ENCODE measurements at places on chromosomes 13 and 19.
A peak's percentile ranks its signal among the peaks of the same experiment; 100 is the strongest.

GRCh38 chr13:114259374-114259773 is 22.0 kb upstream of the UPF3A start:
- DNase-seq, result no peak

DNA sequence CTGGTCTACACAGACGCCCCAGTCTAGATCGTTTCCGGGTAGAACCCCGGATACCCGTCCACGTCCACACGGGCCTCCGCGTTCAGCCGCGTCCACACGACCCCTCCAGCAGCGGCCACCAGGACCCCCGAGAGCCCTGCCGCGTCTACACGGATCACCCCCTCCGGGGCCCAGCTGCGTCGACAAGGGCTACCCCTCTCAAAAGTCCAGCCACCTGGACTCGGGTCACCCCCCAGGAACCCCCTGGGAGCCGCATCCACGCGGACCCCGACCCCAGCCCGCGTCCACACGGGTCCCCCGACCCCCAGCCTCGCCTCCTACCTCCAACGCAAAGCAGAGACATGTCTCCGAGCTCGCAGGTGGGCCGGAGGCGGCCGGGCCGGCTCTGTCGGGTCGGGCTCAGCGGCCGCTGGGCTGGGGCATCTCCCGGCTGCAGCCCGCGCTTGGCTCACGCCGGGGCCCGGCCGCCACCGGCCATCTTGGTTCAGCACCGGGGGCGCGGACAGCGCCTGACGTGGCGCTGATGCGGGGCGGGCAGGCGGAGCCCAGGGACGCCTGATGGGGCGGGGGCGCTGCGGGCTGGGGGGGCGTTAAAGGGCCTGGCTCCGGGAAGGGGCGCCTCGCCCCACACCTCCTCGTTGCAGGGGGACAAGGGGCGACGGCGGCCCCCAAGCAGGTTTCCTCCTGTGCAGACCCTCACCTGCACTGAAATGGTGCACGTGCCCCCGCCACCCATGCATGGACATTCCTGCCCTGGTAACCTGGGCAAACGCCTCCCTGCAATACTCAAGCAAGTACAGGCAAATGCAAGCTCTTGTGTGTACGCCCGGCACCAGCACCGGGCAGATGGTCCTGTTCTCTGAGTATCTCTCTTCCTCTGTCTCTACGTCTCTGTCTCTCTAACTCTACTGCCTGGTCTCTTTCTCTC is at the start of gene UNC13A:
TSS of gene UNC13A (minus strand) at position 498 of the 928 bp plus-strand sequence. CDS start at position 343, 155 bp downstream.
- no peak for DNase-seq

GRCh38 chr13:42068886-42069285 is 20.4 kb downstream of the DGKH start:
- DNase-seq, result no peak

GRCh38 chr13:91045351-91046034 is 302.0 kb upstream of the MIR17HG start:
- no peak for DNase-seq

DNA sequence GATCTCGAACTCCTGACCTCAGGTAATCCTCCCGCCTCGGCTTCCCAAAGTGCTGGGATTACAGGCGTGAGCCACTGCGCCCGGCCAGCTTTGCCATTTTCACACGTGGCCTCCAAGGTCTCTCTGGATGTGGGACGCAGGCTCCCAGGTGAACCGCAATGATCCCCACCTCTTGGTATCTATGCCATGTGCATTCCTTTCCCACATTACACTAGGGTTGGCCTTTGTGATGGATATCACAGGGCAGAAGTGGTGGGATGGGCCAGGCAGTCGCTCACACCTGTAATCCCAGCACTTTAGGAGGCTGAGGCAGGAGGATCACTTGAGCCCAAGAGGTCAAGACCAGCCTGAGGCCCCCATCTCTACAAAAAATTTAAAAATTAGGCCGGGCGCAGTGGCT is 22.4 kb downstream of the FGF21 start:
- DNase-seq, result no peak

DNA sequence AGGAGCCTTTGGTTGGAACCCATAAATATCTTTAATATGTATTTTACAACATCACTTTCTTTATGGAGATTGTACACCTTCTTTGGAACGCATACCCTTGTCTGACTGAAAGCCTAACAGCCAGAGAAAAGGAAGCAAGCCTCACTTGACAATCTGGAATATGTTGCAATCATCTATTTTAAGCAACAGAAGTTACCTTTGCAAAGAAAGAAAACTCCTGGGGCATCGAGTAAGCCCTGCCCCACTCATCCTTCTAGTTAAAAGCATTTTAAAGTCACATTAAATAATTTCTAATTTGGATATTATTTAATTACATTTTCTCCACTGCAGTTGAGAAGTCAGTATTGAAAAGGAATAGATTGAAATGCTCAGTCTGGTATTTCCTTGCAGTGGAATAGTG is 542.7 kb downstream of the MYO16 start:
- DNase-seq, result no peak

- peak; percentile 4 for DNase-seq
Measured at GRCh38 chr19:54707962-54708361, 16.3 kb upstream of the KIR3DL3 start.

DNA sequence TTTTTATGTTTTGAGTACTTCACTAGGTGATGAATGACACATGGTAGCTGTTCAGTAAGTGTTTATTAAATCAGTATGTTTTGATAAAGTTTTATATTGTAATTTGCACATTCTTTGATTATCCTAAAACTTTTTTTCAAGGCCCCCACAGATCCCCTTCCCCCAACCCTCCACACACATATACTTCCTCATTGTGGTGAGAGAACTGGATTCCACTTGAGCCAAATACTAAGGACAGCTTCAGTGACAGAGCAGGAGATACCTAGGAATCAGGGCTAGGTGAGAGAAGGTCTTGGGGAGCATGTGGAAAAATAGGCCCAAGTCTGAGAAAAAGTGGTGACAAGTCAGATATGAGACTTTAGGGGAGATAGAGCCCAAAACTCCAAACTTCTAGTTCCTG is 174.6 kb downstream of the TDRD3 start:
- DNase-seq, result no peak

DNA sequence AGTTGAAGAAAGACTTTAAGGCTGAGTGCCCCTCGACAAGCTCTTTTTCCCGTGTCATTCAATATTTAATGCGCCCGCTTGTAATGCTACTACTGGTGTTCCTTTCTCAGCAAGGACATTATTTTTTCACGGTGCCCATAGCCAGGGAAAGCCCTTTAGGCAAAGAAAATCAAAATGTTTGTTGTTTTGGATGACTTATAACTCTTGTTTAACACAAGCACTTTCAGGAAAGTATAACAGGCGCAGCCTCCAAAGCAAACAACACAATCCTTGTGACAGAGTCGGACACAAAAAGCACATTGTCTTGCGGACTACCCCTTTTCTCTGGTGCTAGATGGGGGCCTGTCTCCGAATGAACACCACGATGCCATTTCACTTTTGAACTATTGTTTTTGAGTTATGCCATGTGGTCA is 12.4 kb downstream of the ZIC5 start:
- no peak for DNase-seq

GRCh38 chr13:52878831-52879230 is 30.4 kb upstream of the PCDH8 start:
- DNase-seq, result no peak

- DNase-seq, result no peak
Measured at GRCh38 chr13:80642641-80643040, 301.7 kb upstream of the SPRY2 start.
